ENCODE measurements at places on chromosomes 1 and 21.

DNA sequence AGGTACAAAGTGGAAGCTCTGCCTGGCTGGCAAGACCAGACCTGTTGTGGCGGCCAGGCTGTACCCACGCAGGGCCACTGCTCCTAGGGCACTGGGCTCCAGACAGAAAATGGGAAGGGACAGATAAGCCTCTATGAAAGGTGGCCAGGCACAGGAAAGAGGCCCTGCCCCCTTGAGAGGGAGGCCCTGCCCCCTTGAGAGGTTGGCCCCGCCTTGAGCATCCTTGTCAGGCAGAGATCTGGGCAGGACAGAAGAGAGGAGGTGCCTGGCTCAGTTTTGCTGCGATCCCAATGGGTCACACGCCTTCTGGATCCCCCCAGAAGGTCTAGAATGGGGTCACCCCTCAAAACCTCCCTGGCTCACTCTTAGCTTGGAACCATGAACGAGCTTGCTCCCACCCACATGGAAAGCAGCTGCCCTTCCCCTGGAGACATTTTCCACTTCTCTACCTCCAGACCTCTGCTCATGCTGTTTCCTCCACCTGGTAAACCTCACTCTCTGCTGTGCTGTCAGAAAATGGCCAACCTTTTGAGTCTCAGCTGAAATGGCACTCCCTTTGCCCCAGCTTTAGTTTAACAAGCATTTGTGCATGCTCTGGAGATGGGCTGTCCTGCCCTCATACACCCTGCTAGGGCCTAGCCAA, 17.5 kb upstream of the ECE1 start:
- DNase-seq = no peak

GRCh38 chr1:59015708-59016107, 231.9 kb upstream of the JUN start:
- DNase-seq = peak; percentile 87

- DNase-seq = no peak
Observed at GRCh38 chr1:3219791-3220467, 150.9 kb downstream of the PRDM16 start.

DNA sequence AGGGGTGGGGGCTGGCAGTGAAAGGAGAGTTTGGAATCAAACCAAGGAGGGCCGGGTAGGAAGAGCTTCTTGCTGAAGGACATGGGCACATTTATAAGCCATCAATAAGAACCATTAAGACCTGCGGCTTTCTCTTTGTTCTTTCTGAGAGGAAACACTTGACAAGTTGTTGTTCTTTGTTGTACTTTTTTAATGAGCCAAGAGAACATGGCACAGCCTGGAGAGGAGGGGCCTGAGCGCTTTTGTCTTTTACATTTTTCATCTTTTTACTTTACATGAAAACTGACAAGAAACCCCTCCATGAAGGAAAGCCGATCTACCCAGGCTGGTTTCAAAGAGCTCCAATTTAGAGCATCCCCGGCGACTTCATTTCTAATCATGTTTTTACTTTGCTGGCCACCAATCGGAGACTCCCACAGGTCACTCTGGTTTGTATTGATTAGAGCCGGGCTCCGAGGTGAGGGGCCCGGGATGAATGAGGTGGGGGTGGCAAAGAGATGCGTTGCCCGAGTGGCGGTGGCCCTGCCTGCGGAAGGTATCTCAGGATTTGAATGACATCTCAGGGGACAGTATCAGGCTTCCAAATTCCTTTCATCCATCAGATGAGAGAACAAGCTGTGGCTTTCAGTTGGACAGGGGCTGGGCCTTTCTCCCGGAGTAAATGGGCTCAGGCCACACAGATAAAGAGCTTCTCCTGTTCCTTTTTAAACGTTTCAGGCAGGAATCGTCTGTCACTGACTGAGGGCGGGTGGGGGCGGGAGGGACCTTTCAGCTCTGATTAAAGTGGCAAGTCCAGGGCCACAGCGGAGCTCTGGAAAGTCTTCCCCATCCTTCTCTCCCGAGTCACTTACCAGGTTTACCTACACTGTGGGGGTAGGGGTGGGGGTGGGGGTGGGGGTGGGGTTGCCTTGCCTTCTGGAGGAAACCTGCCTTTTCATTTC, 138.8 kb upstream of the ARHGEF16 start:
- no peak for DNase-seq

DNA sequence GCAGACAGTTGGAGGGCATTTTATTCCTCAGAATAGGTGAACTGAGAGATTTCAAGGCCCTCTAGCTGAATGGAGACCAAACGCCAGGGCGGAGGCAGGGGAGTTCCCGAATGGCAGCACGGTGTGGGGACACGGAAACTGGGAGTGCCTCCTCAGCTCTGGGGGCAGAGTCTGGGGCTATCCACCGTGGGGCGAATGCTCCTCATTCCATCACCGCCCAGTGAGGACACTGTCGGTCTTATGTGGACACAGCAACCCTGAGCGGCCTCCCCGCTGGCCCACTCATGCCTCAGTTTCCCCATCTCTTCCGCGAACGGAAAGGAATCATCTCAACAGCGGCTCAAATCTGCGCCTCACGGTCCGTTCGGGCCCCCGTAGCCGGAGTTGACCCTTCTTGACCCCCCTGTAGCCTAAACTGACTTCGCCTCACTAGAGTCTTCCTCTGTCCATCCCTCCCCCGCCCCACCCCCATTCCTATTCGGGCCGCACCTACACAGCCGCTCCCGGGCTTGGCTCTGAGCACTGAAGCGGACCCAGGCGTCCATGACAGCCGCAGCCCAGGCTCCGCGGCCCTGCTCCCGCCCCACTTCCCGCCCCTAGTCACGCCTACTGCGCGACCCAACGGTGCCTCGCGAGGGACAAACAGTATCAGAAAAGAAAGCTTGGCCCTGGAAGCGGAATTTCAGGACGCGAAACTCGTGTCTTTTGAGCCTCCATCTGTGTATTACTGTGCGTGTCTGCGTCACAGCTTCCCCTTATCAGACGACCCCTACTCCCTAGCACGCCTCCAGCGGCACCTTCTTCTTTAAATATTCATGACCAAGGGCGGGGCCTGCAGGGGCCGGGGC, at the start of gene PEX11B:
Gene PEX11B, minus strand, starts transcription at position 574 of the 848 bp plus-strand sequence. Its CDS starts 29 bp downstream, at position 545.
- peak; percentile 84 for DNase-seq

GRCh38 chr1:65541161-65541560, 120.7 kb downstream of the LEPR start:
- no peak for DNase-seq

- no peak for DNase-seq
Observed at GRCh38 chr1:36492491-36492890, 9.8 kb upstream of the CSF3R start.

Measured in EH (cell line).